Activated CD4-positive, CD25-positive, alpha-beta regulatory T cell (primary cell): ENCODE measurements at places on chromosomes 4 and X.

GRCh38 chrX:73868916-73869315 lies 305.9 kb downstream of the CHIC1 start:
- no peak for DNase-seq

- DNase-seq = no peak
Observed at GRCh38 chrX:139877710-139878414, 55.0 kb downstream of the ATP11C start.

GRCh38 chrX:102765217-102765616 lies 44.7 kb downstream of the GPRASP3 start:
- DNase-seq = no peak

DNA sequence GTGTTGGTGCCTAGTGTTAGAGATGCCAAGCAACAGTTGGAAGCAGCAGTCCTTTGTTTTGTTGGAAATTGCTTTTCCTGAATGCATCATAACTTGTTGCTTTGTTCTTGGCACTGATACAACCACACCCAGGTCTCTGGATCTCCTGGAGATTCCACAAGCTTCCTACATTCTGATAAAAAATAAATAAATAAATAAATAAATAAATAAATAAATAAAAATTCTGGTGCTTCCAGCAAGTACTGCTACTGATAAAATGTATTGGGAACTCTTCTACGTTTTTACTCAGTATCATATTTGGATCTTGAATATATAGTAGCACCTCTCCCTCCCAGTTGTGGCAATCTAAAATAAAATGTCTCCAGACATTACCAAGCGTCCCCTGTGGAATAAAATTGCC lies 62.7 kb upstream of the GRID2 start:
- no peak for DNase-seq

- DNase-seq = no peak
Observed at GRCh38 chrX:23390979-23391378, 56.3 kb downstream of the PTCHD1 start.

DNA sequence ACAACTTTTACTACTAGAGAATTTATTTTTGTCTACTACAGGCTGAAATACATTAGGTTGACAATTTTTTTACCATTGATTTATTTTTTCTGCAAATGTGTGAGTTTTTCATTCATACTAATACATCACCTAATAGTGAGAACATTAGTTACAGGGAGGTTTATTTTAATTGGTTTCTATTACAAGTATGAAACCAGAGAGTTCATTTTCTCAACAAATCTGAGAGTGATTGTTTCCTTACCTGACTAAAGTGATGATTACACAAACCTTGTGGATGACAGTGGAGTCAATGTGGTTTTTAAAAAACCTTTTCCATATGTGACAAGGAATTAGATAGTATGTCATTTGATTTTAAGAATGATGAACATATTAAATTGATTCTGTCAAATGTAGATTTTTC lies 227.4 kb downstream of the PALLD start:
- DNase-seq = no peak

- no peak for DNase-seq
Observed at GRCh38 chr4:74540193-74540592, 95.3 kb downstream of the AREG start.

DNA sequence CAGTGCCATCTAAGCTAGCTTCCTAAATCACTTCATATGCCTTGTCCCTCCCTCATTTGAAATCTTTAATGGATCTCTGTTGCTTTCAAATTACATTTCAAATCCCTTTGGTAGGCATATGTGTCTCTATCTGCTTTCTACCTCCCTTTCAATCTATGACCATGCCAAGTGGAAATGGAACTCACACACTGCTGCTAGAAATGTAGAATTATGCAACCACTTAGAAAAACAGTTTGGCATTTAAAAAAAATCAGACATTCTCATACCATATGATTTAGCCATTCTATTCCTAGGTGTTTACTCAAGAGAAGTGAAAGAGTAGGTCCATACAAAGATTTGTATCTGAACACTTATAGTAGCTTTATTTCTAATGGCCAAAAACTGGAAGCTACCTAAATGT lies 413.5 kb upstream of the INTU start:
- no peak for DNase-seq

- no peak for DNase-seq
Observed at GRCh38 chr4:110196206-110196870, 2.1 kb downstream of the ELOVL6 start.

DNA sequence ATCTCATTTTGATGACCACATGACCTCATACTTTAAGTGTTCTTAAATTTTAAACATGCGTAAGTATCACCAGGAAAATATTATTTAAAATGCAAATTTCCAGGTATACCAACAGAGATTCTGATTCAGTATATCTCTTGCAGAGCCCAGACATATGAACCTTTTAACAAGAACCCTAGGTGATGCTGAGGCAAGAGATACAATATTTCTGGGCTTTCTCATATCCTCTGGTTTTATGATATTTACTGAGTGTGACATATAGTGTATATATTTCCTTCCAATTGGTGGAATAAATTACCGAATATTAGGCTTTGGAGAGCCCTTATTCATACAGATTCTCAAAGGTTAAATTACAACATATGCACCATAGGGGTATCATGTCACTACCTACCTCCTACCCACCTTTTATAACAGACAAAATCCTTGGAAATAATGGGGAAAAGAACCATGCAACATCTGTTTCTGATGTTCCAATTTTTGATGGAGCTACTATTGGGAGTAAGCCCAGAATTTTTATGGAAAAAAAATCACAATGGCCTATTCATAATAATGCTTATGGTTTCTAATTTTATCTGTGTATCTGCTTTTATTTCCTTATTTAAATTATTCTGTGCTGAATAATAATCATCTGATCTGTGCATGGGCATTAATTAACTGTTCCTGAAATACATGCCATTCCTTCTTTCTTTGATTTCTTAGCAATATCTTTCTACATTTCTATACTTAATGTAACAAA lies 27.1 kb downstream of the KCTD8 start:
- DNase-seq = no peak

DNA sequence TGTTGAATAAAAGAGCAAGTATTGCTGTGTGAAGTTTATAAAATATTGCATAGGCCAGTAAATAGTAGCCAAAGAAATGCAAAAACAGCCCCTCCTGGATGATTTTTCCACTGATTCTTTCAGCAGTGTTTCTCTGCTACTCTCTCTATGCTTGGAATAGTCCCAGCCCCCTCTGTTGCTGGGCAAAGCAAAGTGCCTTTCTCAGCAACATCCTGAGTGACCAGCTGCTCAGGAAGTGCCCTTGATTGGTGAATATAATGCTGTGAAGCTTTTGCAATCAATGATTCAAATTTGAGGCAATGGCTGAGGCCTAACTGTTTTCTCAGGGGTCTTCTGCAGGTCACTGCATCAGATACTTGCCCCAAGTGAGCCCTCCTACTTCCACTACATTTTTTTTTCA lies 656.7 kb downstream of the ZNF674 start:
- no peak for DNase-seq

DNA sequence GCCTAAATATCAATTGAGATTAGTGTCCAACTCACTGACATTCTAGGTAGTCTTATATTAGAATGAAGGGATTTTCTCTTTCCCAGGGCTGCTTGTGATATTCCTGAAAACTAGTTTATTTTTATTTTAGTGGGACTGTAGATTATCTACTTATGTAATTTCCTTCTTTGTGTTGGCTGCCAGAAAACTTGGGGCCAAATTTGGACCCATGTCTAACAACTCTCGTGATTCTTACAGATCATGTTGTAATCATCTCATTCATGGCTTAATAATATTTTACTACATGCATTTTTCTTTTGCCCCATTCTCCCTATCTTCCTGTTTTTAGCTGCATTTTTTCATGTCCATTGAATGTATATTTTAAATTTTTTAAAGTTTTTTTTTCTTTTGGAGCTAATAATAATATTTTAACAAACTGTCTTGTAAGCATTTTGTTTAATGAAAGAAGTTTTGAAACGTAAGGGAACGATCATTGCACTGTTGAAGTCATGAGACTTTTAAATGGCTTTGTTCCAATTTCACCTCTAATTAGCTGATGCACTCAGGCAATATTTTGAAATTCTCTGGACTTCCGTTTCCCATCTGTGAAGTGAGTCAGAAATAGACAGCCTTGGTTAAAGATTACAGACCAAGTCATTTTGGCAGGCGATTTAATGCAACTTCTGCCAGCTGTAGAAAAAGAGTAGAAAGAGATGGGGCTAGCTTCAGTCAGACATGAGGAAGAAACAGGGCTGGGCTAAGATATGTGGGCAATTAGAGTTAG lies 14.3 kb upstream of the TDO2 start:
- DNase-seq = no peak

GRCh38 chr4:180152831-180153230 lies 2090.4 kb upstream of the TENM3 start:
- no peak for DNase-seq

GRCh38 chr4:98546910-98547594 lies 111.4 kb downstream of the TSPAN5 start:
- no peak for DNase-seq

DNA sequence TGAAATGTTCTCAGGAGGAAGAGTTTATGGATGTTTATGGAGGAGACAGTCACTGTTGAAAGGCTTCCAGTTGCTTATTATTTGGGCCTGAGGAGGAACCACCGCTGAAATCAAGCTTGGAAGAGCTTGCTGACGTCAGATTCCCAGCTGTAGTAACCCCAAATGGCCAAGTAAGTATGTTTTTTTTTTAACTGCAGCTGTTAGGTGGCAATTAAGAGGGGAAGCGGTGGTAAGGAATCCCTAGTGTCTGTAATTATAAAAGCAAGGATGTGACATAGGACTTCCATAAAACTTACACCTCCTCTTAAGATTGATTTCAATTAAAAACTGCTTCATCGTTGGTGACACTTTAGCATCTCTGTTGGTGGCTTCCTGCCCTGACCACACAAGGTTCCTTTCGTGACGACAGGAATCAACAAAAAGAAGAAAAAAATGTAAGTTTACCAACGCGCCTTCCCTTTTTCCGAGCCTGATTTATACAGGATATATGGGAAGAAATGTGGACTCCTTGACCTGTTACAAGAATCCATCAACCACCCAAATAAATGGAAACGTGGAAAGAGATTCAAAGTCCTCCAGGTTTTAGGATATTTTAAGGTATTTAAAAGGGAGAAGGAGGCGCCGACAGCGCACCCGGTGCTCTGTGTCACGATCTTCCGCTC lies 884 bp downstream of the RELL1 start:
- DNase-seq = no peak

GRCh38 chr4:6608758-6609414 lies 31.6 kb upstream of the MRFAP1 start:
- no peak for DNase-seq

DNA sequence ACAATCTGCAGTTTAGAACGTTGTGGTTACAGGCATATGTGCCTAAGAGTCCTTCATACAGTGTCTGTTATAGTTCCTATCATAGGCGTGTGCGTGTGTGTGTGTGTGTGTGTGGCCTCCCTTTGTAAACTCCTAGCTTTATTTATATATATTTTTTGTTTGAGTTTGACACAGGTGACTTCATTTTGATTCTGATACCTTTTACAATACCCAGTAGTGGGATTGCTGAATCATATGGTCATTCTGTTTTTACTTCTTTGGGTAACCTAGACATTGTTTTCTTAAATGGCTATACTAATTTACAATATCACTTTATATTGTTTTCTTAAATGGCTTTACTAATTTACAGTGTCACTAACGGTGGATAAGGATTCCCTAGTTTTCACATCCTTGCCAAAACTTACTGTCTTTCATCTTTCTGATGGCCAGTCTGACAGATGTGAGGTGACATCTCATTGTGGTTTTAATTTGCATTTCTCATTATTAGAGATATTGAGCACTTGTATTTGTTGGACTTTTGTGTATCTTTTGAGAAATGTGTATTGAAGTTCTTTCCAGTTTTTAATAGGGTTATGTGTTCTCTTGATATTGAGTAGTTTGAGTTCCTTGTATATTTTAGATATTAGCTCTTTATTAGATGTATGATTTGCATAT lies 211.1 kb upstream of the NUDT6 start:
- no peak for DNase-seq

DNA sequence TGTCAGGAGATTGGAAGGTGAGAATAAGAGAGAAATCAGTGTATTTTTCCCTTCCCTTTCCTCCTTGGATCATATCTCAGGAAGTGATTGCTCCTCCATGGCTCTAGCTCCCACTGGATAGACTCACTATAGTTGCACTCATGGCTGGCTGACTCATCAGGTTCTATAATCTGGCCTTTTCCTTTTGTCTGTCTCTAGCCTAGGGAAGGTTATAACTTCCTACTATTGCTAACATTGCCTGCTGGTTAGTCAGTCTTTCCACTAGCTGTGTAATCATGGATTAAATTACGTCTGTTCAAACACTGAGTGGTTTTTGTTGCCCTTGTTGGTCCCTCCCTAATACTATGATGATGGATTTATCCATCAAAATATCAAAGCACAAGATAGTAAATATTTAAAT lies 195.5 kb upstream of the VEGFC start:
- DNase-seq = no peak

DNA sequence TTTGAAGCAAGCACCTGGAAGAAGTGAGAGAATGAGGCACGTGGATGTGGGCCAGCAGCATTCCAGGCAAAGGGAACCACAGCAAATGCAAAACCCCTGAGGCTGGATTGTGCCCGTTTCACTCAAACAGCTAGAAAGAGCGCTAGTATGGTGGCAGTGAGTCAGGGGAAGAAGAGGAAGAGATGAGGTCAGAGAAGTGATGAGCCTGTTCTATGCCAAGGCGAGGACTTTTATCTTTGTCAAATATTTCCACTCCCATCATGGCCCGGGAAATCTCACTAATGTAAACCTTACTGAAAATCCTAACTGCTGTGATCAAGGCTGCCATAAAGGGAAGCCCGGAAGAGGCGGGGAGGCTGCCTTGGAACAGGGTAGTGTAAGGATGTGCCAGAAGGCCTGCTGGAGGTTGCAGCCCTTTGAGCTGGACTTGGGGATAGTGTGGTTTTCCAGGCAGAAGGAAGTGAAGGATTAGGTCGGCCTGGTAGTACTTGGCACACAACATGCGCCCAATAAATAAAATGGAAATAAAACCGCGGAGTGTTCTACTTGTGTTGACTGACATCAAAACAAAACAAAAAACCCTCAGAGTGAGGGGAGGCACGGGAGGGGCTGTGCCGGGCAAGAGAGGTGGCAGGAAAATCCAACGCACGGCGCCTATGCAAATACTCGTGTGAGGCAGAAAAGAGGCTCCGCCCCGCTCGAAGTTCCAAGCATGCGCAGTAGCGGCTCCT lies 1.2 kb upstream of the CDK16 start:
- DNase-seq = no peak

GRCh38 chr4:184968366-184968765 lies 49.9 kb upstream of the HELT start:
- no peak for DNase-seq

DNA sequence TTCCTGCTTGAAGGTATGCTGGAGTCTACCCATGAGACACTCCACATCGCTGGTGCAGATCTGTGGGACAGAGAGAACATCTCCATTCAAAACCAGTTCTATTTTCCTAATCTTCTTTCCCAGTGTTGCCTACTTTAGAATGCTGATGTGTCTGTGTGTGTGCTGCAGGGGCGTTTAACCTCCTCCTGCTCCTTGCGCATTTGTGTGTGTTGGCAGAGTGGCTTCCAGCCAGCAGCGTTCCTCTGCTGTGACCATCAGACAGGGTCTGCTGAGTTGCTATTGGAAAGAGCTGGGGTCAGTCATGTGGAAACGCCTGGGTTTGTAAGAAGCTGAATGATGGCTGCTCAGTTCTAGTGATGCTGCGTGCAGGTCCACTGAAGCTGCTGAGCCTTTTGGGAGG lies 223.6 kb downstream of the RBMX2 start:
- DNase-seq = no peak
